ENCODE measurements at places on chromosomes 7 and 10. TPM values are rescaled to one million over a fixed set of nuclear protein-coding genes. Genes with fewer than 3 reads are reported as not detected.

DNA sequence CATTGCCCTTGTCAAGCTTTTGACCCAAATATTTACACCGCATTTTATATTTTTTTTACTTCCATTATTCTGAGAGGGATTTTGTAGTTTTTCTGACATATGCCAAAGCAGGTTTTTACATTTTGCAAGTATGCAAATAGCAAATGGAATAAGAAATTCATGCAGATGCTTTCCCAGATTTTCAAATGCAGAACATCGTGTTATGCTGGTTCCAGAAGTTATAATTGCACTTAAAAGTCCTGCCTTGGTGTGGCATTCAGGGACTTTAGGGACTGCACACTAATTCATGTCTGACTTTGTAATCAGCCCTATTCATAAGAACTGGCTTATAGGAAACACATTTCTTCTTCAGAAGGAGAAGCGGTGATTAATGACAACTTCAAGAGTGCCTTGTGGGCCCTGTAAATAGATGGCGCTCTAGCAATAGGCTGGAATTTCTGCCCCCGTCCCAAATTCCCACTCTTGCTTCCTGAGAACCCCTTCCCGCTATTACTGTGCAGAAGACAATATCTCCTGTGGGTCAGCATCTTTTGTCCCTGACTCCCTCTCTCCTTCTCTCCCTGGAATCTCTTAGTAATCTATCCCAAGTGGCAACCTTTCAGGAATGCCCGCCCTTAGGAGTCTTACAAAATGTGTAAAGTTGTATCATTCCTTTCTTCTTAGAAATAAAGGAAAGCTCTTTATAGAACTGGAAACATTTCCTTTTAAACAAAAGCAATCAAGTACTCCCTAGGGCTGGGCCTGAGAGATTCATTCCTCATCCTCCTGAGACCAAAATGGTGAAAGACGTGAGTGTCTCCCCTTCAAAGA lies 264.0 kb downstream of the INHBA start:
- DNase-seq: no peak

GRCh38 chr7:120720317-120720716 lies 137.6 kb downstream of the TSPAN12 start:
- DNase-seq: no peak

- DNase-seq: no peak
Measured at GRCh38 chr10:24963521-24964041, 11.2 kb upstream of the PRTFDC1 start.

GRCh38 chr7:40199076-40199802 lies 64.4 kb downstream of the SUGCT start:
- DNase-seq: no peak

- DNase-seq: no peak
Measured at GRCh38 chr10:49365275-49365674, 30.6 kb downstream of the DRGX start.

- DNase-seq: no peak
Measured at GRCh38 chr10:77526868-77527617, 110.6 kb downstream of the KCNMA1 start.

GRCh38 chr7:75663302-75663907 lies 75.3 kb downstream of the HIP1 start:
- no peak for DNase-seq

GRCh38 chr7:15332956-15333355 lies 228.9 kb downstream of the AGMO start:
- DNase-seq: no peak

The KCNMA1 gene
- 0.10 TPM for total RNA-seq

The POT1 gene
- total RNA-seq: 22.6 TPM

The ARHGEF35 gene
- 2.6 TPM for total RNA-seq

The H2BK1 gene
- total RNA-seq: not detected

The NUDT1 gene
- total RNA-seq: 83.7 TPM

The CDC14C gene
- total RNA-seq: not detected

The POLD2 gene
- total RNA-seq: 373 TPM

The ENKUR gene
- total RNA-seq: not detected
